ENCODE measurements at places on chromosomes 5 and 9. TPM values are rescaled to one million over a fixed set of nuclear protein-coding genes. Genes with fewer than 3 reads are reported as not detected.

- peak; percentile 13 for DNase-seq
Observed at GRCh38 chr5:37838933-37839341, 904 bp downstream of the GDNF start.

GRCh38 chr5:52710310-52710971 is 77.3 kb upstream of the ITGA1 start:
- DNase-seq = no peak

- no peak for DNase-seq
Observed at GRCh38 chr9:72207278-72207677, 58.0 kb downstream of the GDA start.

- no peak for DNase-seq
Observed at GRCh38 chr5:120456006-120456405, 8.1 kb upstream of the PRR16 start.

LRRTM2 gene
- 0.55 TPM for polyA plus RNA-seq
